ENCODE measurements at places on chromosomes 7 and 10.
A peak's percentile ranks its signal among the peaks of the same experiment; 100 is the strongest.

GRCh38 chr7:79319369-79319768 is 134.1 kb downstream of the MAGI2 start:
- no peak overlapping the region for H3K4me3 ChIP-seq
- no peaks in the 10 kb centered on the region for H3K36me3 ChIP-seq
- no peak for DNase-seq
- H3K27ac ChIP-seq, result no peak overlapping the region
- no peaks in the 10 kb centered on the region for H3K4me1 ChIP-seq
- H3K27me3 ChIP-seq, result no peaks in the 10 kb centered on the region

- H3K4me1 ChIP-seq, result peaks cover 6% of the 10 kb centered on the region
- no peak for DNase-seq
- H3K27ac ChIP-seq, result no peak overlapping the region
- peaks cover 26% of the 10 kb centered on the region for H3K27me3 ChIP-seq
- H3K4me3 ChIP-seq, result no peak overlapping the region
These were observed 12.5 kb upstream of the ST7 start for GRCh38 chr7:116940689-116941370.

- DNase-seq, result no peak
- no peak overlapping the region for H3K4me3 ChIP-seq
- H3K27ac ChIP-seq, result no peak overlapping the region
- peaks cover 23% of the 10 kb centered on the region for H3K4me1 ChIP-seq
- H3K36me3 ChIP-seq, result no peaks in the 10 kb centered on the region
These were observed 2.7 kb upstream of the TPST1 start for GRCh38 chr7:66202441-66202840.

GRCh38 chr10:102065561-102066398 is 631 bp downstream of the HPS6 start:
- H3K27me3 ChIP-seq, result no peaks in the 10 kb centered on the region
- peaks cover 19% of the 10 kb centered on the region for H3K4me1 ChIP-seq

DNA sequence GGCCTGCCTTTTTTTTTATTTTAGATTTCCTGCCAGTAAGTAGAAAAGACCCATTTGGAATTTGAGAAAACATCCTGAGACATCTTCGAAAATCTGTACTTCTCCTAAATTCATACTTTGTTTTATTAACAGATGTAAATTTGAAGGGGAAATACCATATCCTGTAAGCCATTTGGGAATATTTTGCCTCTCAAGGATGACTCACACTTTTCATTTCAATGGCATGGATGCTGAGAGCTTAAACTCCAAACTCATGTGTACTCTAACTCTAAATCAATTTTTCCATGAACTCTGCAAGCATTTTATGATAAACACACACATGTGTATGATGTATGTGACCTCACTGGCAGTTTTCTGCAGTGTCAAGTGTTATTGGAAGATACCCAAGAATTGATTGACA is 89.0 kb downstream of the SEMA3A start:
- DNase-seq, result no peak
- H3K27ac ChIP-seq, result no peak overlapping the region
- no peaks in the 10 kb centered on the region for H3K36me3 ChIP-seq

- H3K4me3 ChIP-seq, result no peak overlapping the region
- no peaks in the 10 kb centered on the region for H3K4me1 ChIP-seq
- no peak overlapping the region for H3K27ac ChIP-seq
- DNase-seq, result no peak
- H3K36me3 ChIP-seq, result peaks cover 13% of the 10 kb centered on the region
These were observed 343.7 kb upstream of the GALNT17 start for GRCh38 chr7:70788276-70788675.

- no peaks in the 10 kb centered on the region for H3K4me1 ChIP-seq
- no peak for DNase-seq
- no peaks in the 10 kb centered on the region for H3K36me3 ChIP-seq
These were observed 707.2 kb downstream of the PARD3 start for GRCh38 chr10:34107626-34108516.

DNA sequence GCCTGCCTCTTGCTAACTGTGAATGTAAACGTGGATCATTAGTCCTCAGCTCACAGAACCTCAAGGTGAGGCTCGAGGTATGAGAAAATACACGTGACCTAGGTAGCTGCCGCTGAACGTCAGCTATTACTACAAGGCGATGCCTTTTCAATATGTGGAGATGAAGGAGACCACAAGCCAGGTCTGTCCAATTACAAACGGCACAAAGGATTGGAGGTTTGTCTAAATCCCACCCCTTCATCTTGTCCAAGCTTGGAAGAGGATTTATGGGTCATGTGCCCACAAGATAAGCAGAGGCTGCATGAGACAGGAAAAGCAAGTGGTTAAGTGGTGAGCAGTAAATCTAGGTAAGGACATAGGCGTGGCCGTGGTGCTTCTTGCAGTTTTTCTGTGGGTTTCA is 3.4 kb downstream of the H2BK1 start:
- H3K27me3 ChIP-seq, result peaks cover 17% of the 10 kb centered on the region
- H3K27ac ChIP-seq, result peak overlapping the region; percentile 70
- peaks cover 24% of the 10 kb centered on the region for H3K4me1 ChIP-seq
- peak; percentile 63 for DNase-seq

GRCh38 chr7:85565276-85565675 is 378.4 kb upstream of the SEMA3D start:
- no peaks in the 10 kb centered on the region for H3K4me1 ChIP-seq
- H3K36me3 ChIP-seq, result no peaks in the 10 kb centered on the region
- DNase-seq, result no peak
- no peak overlapping the region for H3K4me3 ChIP-seq
- no peak overlapping the region for H3K27ac ChIP-seq
- no peaks in the 10 kb centered on the region for H3K27me3 ChIP-seq

- H3K27me3 ChIP-seq, result peaks cover 7% of the 10 kb centered on the region
- peak overlapping the region; percentile 22 for H3K27ac ChIP-seq
- peaks cover 31% of the 10 kb centered on the region for H3K4me1 ChIP-seq
- peak; percentile 79 for DNase-seq
- no peak overlapping the region for H3K4me3 ChIP-seq
These were observed 111.3 kb upstream of the CARD11 start for GRCh38 chr7:3154881-3155494.

- H3K4me3 ChIP-seq, result no peak overlapping the region
- no peaks in the 10 kb centered on the region for H3K27me3 ChIP-seq
- DNase-seq, result no peak
- peaks cover 63% of the 10 kb centered on the region for H3K36me3 ChIP-seq
These were observed 71.9 kb downstream of the WDR37 start for GRCh38 chr10:1128115-1128514.

DNA sequence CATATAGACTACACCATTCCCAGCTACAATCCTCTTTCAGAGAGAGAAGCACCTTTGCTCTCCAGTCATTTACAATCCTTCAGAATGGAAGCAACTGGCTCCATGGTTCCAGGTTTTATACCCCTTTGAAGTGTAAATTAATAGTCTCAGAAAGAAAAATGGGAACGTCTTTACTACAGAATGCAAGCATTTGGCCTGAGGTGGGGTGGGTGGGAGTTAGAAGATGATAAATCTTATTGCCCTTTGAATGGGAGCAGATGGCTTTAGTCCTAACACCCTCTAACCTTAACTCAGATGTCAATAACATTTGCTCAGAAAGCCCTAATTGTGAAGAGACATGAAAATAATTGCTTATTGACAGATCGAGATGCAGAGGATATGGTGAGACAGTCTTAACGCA is 84.2 kb upstream of the KCNMA1 start:
- no peaks in the 10 kb centered on the region for H3K36me3 ChIP-seq
- no peak for DNase-seq
- peaks cover 18% of the 10 kb centered on the region for H3K27me3 ChIP-seq
- H3K4me1 ChIP-seq, result peaks cover 2% of the 10 kb centered on the region
- H3K4me3 ChIP-seq, result no peak overlapping the region
- no peak overlapping the region for H3K27ac ChIP-seq

DNA sequence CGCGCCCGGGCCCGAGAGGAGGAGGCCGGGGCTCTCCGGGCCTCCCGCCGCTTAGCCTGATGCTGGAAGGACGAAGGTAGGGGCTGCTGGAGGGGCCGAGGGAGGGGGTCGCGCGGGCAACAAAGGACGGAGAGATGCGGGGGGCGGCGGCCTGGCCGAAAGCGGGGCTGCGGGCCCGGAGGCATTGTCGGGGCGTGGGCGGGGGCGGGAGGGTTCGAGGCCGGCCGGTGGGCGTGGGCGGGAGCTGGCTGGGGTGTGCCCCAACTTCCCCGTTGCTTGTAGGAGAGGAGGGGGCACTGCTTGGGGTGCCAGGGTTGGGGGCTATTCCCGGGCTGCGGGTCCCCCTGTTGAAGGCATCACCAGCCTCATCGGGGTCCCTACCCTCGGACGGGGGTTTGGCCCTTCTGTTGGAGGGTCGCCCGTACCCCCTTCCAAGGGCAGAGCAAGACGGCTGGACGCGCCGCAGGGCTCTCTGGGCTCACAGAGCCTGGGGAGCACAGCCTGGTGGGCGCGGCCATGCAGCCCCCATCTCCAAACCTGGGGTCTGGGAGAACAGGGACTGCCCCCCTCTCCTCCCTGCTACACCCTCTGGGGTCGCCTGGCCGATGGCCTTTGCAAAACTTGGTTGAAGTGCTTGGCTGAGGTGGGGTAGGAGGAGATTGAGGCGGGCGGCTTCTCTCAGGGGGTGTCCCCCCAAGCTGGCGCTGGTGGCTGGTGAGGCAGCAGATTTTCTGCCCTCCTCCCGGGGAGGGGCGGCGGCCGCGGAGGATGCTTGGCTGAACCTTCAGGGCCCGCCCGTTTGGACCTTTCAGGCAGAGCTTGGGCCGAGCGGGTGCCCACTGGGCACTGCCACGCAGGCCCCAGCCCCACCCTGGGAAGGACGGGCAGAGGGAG is 699 bp downstream of the CLIP2 start:
- no peaks in the 10 kb centered on the region for H3K36me3 ChIP-seq
- H3K4me3 ChIP-seq, result no peak overlapping the region
- no peak for DNase-seq
- no peak overlapping the region for H3K27ac ChIP-seq

DNA sequence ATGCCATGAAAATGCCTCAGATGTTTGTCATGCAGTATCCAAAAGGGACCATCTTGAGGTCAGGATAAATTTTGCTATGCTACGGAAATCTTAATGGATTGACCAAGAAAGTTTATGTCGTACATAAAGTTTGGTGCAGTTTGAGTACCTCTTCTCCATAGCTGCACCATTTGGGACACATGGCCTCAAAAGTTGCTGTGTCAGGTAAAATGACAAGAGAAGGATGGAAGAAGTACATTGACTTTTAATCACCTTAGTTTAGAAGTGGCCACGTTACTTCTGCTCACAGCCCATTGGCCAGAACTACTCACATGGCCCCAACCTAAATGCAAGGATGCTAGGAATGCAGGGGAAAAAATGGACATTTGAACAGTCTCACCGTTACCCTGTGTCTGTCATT is 107.4 kb upstream of the NAMPT start:
- H3K4me1 ChIP-seq, result no peaks in the 10 kb centered on the region
- no peak overlapping the region for H3K4me3 ChIP-seq
- peaks cover 2% of the 10 kb centered on the region for H3K36me3 ChIP-seq
- peaks cover 36% of the 10 kb centered on the region for H3K27me3 ChIP-seq
- H3K27ac ChIP-seq, result no peak overlapping the region
- no peak for DNase-seq

- no peak overlapping the region for H3K4me3 ChIP-seq
- H3K27me3 ChIP-seq, result no peaks in the 10 kb centered on the region
- H3K36me3 ChIP-seq, result no peaks in the 10 kb centered on the region
- H3K4me1 ChIP-seq, result no peaks in the 10 kb centered on the region
These were observed 265.5 kb downstream of the ANKRD30A start for GRCh38 chr10:37390926-37391325.

DNA sequence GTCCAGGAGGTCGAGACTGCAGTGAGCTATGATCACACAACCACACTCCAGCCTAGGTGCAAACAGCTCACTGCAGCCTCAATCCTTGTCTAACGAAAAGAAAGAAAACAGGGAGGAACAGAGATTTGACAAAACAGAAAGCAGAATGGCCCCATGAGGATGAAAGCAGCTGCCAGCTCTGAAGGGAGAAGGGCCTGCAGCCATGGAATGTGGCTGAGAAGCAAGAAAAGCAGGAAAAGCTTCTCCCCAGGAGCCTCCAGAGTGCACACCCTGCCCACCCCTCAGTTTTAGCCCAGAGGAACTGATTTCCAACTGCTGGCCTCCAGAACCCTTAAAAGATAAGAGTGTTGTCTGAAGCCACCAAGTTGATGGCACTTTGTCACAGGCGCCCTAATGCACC is 13.0 kb downstream of the ESYT2 start:
- peaks cover 94% of the 10 kb centered on the region for H3K4me1 ChIP-seq
- H3K36me3 ChIP-seq, result peaks cover 16% of the 10 kb centered on the region
- no peak overlapping the region for H3K4me3 ChIP-seq
- peak overlapping the region; percentile 92 for H3K27ac ChIP-seq

DNA sequence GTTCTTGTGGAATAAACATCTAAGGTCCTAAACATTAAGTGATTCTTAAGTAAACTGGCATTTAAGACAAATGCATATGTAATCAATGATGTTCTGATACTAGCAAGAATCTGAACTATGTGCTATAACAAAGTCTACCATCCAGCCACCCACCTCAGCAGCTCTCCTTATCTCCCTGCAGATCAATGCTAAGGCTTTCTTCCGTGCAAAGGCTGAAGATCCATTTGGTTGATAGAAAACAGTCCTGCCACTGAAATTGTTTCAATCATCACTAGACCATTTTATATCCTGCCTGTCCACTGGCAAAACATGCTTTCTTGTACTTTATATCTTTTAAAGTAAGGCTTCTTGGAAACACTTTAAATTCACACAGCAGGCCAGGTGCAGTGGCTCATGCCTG is 6.3 kb upstream of the SMKR1 start:
- no peak overlapping the region for H3K4me3 ChIP-seq
- peak overlapping the region; percentile 52 for H3K27ac ChIP-seq
- peaks cover 2% of the 10 kb centered on the region for H3K36me3 ChIP-seq
- no peak for DNase-seq
- H3K4me1 ChIP-seq, result peaks cover 37% of the 10 kb centered on the region
- no peaks in the 10 kb centered on the region for H3K27me3 ChIP-seq

DNA sequence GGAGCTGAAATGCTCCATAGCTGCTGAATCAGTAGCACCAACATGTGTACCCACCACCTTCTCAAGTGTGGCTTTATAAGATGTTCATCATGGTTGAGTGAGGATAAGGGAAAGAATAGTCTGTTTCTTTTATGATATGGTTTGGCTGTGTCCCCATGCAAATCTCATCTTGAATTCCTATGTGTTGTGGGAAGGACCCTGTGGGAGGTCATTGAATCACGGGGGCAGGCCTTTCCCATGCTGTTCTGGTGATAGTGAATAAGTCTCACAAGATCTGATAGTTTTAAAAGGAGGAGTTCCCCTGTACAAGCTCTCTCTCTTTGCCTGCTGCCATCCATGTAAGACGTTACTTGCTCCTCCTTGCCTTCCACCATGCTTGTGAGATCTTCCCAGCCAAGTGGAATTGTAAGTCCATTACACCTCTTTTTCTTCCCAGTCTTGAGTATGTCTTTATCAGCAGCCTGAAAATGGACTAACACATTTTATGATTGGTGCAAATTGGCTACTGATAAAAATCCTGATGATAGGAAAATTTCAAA is 799.9 kb downstream of the TNS3 start:
- no peaks in the 10 kb centered on the region for H3K36me3 ChIP-seq
- H3K4me3 ChIP-seq, result no peak overlapping the region
- no peaks in the 10 kb centered on the region for H3K27me3 ChIP-seq

DNA sequence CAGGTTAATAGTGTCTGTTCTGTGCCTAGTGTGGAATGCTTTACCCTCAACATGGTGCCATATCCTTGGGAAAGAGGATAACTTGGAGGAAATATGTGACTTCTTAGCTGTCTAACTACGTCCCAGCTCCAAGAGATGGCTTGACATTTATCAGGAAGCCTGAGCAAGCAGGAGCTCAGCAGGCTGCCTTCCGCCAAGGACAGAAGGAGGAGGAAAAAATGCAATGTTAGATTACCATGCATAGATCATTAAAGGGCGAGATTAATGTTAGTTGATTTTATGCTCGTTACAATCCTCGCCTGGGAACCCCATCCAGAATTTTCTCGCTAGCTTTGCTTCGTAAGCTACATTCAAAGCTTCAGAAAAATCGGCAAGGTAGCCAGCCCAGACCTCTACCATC is 97.8 kb downstream of the GFRA1 start:
- H3K27ac ChIP-seq, result no peak overlapping the region
- no peak overlapping the region for H3K4me3 ChIP-seq
- no peaks in the 10 kb centered on the region for H3K27me3 ChIP-seq
- DNase-seq, result no peak

Measured in activated CD8-positive, alpha-beta memory T cell treated with anti-CD3 and anti-CD28 coated beads, Interleukin-2, amount 10 ng/mL, durations not matched to agents 7 days and 5 days (primary cell).